ENCODE measurements at places on chromosomes 16 and 17.

- no peak for DNase-seq
Measured at GRCh38 chr17:63247706-63248105, 198.4 kb downstream of the CYB561 start.

- DNase-seq: no peak
Measured at GRCh38 chr17:49093131-49093530, 39.4 kb upstream of the B4GALNT2 start.

DNA sequence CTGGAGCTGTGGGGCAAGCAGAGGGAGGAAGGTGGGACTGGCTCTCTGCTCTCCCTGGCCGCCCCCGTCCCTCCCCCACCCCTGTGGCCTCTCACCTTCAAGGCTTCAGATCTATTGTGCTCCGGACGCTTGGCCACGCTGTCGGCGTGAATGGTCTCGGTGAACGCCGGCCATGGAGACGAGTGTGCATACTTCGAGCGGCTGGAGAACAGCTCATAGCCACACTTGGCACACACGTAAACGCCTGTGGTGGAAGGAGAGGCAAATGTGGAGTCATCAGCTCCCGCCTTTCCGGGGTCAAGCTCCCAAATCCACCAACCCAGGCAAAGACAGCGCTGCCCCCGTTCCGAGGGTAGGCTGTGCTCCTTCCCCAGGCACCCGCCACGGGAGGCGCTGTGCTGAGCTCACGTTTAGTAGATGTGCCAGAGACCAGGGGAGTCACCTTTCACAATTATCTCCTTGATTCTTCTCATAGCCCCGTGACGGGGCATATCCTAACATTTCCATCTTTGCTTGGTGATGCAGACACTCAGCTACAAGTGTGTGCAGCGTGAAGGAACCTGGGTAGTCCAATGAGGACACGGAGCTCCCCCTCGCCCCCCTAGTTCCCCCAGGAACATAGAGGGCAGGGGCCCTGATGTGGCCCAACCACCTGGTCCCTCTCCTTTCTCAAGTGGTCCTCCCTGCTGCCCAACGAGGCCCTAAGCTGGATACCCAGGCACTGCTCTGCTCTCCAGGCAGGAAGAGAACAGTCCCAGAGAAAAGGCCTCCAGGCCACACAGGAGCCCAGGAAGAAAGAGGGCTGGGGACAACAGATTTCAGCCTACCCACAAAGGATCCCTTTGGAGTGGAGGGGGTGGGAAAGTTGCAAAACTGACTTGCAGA, 1.6 kb downstream of the MSRB1 start:
- no peak for DNase-seq

DNA sequence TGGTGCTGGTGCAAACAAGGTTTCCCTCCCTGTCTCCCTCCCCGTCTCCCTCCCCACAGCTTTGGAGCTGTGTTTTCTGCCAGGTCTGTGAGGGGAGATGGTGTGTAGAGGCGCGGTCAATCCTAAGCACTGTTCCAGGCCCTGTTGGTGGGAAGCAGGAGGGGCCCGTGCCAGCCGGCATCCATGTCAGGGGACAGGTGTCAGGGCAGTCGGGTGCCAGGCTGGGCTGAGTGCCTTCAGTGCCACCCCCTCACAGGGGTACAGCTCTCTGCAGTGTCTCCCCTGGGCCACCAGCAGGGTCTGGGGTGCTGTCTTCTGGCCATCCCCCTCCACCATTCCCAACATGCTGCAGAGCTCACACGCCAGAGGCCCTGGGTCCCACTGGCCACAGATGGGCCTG, 73.6 kb downstream of the KLHDC4 start:
- no peak for DNase-seq

GRCh38 chr16:67173808-67174705, 3.7 kb downstream of the NOL3 start:
- DNase-seq: peak; percentile 80

DNA sequence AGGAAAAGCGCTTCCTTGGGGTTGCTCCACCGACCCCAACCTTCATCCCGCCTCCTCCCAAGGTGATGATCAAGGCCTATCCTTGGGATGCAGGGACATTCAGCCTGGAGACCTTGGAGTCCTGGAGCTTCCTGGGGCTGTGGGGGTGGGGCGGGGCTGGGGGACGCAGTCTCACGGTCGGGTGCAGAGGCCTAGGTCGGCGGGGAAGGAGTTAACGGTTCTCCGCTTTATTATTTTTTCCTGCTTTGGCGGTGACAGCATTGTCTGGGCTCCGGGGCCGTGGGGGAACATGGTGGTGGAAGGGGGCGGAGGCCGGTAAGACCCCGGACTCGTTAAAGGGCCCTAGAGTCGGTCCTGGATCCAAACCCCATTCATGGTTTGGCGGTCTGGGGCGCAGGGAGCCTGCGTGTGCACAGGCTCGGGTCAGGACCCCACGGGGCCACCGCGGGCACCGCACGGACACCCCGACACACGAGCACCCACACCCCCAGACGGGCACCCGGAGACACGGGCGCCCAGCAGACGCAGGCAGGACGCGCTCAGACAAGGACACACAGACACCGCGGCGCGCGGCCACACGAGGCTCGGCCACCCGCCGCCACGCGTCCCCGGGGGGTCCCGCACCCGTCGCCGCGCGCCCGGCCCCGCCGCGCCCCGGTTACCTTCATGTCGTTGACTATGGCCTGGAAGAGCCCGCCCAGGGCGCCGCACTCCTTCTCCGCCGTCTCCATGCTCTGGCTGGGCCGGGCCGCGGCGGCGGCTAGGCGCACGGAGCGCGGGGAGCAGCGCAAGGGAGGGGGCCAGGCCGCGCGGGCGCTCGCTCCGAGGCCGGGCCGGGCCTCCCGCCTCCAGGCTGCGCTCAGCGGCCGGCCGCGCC, 554 bp downstream of the MTSS2 start:
- no peak for DNase-seq
